ENCODE measurements at places on chromosomes 16 and 17. TPM values are rescaled to one million over a fixed set of nuclear protein-coding genes. Genes with fewer than 3 reads are reported as not detected.

Gene MT4
- not detected for polyA plus RNA-seq

- no peak for DNase-seq
Observed at GRCh38 chr17:33602981-33603380, 309.9 kb upstream of the ASIC2 start.

Gene PMP22
- 130 TPM for polyA plus RNA-seq

- DNase-seq, result no peak
Observed at GRCh38 chr16:5058476-5058875, 7.3 kb downstream of the C16orf89 start.

DNA sequence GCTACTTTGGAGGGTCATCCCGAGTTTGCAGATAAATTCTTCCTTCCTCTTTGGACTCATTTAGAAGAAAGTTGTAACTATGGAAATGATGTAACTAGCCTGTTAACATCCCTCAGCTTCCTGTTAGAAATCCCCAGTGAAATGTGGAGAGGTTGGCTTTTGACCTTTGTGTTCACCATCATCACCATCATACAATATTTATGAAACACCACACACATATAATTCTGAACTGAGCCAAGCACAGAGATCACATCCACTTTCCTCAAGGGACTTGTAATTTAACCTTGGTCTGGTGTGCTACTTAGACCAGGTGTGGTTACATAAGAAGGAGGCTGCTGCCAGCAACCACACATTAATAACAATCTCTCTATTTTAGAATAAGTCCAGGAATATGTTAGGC is 2.5 kb downstream of the CAPNS2 start:
- DNase-seq, result no peak

DNA sequence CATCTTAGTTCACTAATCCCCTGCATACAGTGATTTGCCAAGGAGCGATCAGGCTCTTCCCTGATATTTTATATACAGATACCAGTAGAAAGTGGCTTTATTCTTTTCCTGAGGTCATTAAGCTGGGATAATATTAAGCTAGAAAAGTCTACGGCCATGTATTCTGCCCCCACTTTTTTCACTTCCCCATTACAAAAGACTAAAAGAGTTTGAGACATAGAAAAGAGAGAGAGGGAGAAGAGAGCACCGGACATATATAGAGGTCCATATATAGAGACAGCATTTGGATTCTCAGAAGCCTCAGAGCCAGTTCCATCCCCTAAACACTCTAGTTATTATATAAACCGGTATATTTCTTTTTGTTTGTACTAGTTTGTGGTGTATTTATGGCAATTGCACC is 166.5 kb upstream of the ANKFN1 start:
- DNase-seq, result no peak

Gene CACNG4
- 2.8 TPM for polyA plus RNA-seq

Gene MTSS2
- 105 TPM for polyA plus RNA-seq
